Urothelium cell line (cell line): ENCODE measurements at places on chromosomes 2 and 18.

DNA sequence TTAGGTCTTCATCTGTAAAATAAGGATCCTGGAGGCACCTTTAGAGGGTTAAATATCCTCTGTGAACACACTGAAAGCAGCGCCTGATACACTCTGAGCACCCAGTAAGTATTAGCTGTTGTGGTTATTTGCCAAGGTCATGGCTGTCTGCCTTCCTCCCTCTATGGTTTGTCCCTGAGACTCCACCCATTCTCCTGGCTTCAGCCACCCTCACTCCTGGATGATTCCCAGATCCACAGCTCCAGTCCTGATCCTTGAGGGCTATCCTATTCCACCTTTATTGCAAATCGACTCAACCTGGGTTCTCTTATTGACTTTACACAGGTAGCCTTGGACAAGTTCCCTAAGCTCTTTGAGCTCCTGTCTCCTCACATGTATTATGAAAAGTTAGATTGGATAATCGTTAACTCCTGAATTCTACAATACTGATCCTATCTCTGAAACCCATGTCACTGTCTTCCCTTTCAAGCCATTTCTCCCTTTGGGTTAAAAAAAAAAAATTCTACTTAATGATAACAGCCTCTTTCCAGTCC lies 162.3 kb downstream of the LAMA3 start:
- no peak for DNase-seq

DNA sequence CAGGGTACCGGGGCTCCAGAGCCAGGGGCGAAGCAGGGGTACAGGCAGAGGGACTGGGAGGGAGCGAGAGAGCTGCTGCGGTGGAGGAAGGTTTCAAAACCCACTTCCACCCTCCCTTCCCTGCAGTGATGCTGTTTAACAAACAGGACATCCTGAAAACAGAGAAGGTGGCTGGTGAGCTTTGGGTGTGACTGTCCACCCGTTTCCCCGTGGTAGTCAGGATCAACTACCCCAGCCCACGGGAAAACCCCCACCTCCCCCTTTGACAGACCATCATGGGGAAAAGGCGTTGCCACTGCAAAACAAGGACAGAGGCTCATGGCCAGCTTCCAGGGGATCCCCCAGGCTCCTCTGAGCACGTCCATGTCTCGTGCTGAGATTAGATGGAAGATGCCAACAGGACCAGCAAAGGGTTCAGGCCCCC lies 12.9 kb downstream of the TMEM185B start:
- DNase-seq: no peak

GRCh38 chr2:239296020-239296932 lies 104.5 kb downstream of the HDAC4 start:
- DNase-seq: no peak

DNA sequence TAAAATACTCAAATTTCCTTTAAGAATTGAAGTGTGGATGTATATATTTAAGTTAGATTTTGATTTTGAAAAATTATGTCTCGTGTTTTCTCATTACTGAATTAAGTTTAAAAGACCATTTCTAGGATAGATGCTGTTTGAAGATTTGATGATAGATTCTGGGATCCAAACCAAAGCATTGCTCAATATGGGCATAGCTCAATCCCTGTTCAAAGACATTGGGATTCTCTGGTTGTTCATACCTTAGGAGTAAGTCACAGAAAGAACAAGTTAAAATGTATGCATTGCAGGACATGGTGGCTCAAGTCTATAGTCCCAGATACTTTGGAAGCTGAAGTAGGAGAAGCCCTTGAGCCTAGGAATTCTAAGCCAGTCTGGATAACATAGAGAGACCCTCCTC lies 622.3 kb downstream of the ADCYAP1 start:
- no peak for DNase-seq

- no peak for DNase-seq
These were observed 347.0 kb downstream of the ZNF804A start for GRCh38 chr2:184945326-184945725.

- no peak for DNase-seq
These were observed 129.3 kb upstream of the CCDC68 start for GRCh38 chr18:55088561-55088960.

DNA sequence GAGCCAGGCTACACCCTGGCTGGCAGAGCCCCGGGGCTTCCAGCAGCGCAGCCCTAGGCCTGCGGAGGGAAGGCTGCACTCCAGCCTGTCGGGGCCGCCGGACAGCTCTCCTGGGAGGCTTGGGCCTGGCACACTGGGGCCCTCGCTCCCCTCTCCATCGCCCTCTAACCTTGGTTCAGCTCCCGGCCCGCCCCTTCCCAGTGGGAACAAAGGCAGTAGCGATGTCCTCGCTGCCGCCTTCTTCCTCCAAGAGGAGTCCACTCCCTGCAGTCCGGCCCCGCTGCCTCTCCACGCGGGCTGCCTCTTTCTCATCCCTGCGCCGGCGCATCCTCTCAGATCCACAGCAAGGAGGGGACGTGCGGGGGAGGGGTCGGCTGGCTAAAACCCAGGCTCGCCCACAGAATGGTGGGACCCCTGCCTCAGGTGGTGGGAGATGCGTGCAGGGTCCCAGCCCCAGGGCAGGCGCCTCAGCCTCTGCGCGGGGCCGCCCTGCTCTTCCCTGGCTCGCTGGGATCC lies 138.1 kb downstream of the TWIST2 start:
- DNase-seq: no peak

GRCh38 chr2:237134321-237135230 lies 48.9 kb downstream of the COPS8 start:
- DNase-seq: no peak

DNA sequence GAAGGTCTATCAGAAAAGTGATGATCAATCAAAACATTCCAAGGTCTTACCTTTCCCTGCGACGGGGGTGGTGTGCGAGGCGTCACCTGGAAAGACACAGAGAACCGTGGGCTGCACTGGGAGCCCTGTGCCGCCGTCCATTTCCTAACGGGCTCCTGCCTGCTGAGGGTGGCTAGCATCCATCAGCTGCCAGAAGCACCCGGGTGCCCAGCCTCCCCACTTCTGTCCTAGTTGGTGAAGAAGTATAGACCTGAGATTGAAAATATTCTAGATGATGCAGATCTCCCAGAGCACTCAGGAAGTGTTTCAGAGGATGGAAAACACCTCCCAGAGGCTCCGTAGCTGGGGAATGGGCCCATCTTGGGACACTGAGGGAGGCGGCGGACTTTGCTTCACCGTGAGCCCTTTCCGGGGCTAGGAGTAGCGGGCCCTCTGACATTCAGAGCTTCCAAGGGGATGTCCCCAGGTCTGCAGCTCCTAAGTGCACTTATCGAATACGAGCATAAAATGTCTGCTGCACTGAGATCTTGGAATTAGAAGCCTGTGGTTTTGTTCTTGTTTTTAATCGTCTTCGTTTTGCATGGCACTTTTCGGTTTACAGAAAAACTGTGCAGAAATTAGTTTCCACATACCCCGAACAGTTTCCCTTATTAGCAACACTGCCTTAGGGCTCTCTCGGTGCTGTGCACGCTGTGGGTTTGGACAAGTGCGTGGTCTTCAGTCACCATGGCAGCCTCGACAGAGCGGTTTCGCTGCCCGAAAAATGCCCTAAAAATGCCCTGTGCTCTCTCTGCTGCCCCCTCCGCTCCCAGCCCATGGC lies 143.5 kb downstream of the MBP start:
- DNase-seq: no peak

GRCh38 chr2:35803126-35803525 lies 552.5 kb upstream of the CRIM1 start:
- DNase-seq: no peak

GRCh38 chr2:196101325-196101991 lies 32.8 kb upstream of the DNAH7 start:
- DNase-seq: no peak

GRCh38 chr2:1744446-1745170 lies at the start of gene PXDN:
PXDN (minus strand) TSS chr2:1744515; CDS start chr2:1744455, 60 bp downstream.
- peak; percentile 59 for DNase-seq

- DNase-seq: peak; percentile 41
These were observed 1.3 kb downstream of the TANC1 start for GRCh38 chr2:158969715-158970240.

GRCh38 chr2:70979626-70980025 lies 1.2 kb downstream of the ANKRD53 start:
- DNase-seq: no peak

DNA sequence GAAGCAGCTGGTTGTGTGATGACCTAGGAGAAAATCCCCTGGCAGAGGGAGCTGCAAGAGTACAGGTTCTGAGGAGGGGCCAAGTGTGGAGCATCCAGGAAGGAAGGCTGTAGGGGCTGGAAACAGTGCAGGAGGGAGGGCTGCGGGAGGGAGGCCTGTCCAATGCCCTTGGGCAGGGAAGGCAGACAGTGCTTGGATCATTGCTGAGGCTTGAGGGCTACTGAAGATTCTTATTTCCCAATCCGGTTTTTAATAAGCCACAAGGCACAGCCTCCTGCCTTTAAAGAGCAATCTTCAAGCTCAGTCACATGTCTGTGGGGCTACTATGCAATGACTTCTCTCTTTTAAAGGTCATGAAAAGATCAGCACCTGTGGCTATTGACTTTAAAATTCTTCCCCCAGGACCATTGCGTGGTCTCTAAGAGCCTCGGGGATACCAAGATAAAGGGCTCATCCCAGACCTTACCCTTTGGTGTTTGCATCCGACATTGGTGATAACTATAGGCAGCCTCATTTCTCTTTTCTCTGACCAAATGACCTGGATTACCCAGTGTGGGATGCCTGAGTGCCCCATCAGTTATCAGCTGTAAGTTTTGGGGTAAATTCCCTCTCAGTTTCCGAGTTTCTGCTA lies 149.6 kb downstream of the DOCK10 start:
- no peak for DNase-seq

- peak; percentile 81 for DNase-seq
These were observed 16.3 kb downstream of the SLC3A1 start for GRCh38 chr2:44291281-44292248.

GRCh38 chr2:127293748-127294562 lies at the start of gene ERCC3:
ERCC3 (minus strand) TSS chr2:127294144; CDS start chr2:127294081, 63 bp downstream.
- DNase-seq: peak; percentile 96

- DNase-seq: no peak
These were observed 100.3 kb downstream of the IRS1 start for GRCh38 chr2:226699321-226699720.

GRCh38 chr2:190582736-190583506 lies 48.4 kb upstream of the NEMP2 start:
- no peak for DNase-seq

GRCh38 chr2:217096474-217097225 lies 236.8 kb upstream of the TNP1 start:
- DNase-seq: no peak

DNA sequence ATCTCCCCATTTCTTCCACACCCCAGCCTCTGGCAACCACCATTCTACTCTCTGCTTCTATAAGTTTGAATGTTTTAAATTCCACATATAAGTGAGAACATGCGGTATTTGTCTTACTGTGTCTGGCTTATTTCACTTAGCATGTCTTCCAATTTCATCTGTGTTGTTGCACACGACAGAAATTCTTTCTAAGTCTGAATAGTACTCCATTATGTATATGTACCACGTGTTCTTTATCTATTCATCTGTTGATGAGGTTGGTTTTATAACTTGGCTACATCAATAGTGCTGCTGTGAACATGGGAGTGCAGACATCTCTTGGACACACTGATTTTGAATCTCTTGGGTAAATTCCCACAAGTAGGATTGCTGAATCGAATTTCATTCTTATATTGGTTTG lies 31.8 kb upstream of the MTX2 start:
- no peak for DNase-seq

DNA sequence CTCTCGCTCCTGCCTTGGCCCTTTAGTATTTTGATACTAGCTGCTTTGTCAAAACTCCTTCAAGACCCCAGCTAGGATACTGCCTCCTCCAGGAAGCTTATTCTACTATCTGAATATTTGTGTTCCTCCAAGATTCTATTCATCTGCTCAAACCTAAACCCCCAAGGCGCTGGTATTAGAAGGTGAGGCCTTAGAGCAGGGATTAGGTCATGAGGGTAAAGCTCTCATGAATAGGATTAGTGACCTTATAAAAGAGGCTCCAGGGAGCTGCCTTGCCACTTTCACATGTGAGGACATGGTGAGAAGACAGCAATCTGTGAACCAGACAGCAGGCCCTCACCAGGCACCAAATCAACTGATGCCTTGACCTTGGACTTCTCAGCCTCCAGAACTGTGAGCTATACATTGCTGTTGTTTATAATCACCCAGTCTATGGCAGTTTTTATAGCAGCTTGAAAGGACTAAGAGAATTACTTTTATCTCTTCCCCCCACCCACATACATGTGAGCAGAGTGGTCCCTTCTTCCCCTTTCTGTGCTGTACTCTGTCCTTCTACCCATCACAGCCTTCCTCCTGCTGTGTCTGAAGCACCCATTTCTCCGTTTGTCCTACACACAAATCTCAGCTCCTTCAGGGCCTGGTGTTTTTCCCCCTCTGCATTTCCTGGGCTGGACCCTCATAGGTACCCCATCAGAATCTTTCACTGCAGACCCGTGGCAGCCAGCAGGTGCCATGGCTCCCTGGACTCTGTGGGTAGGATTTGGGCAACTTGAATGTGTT lies 54.5 kb downstream of the HS1BP3 start:
- DNase-seq: no peak

- peak; percentile 51 for DNase-seq
These were observed 47.1 kb upstream of the CCDC150 start for GRCh38 chr2:196592331-196592910.

- no peak for DNase-seq
These were observed 205.1 kb upstream of the FAM98A start for GRCh38 chr2:33804155-33804554.

DNA sequence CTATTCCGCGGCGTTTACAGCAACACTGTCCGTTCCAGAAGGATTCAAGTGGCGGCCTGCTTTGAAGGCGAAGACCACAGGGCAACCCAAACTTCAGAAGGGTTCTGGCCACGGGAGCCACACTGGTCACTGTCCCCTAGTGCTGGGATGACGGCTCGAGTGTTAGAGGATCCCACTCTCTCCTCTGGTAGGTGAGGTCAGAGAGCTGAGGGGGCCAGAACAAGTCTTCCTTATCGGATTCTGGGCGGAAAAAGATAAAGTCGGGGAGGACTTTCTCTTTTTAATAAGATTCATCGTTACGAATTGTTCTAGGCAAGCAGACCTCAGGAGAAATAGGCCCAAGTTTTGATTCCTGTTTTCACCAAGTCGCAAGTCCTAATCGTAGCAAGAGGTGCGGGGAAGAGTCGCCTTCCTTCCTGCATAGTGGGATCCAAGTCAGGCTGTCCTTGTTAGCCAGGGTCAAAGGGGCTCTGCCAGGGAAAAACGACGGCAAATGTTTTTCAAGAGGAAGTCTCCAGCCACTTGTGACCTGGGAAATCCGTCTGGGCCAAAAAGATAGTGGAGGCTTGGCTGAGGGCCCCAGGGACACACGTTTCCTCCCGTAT lies 864 bp upstream of the MYL12A start:
- DNase-seq: peak; percentile 43

- no peak for DNase-seq
These were observed 30.5 kb downstream of the MRPS9 start for GRCh38 chr2:105068387-105068786.

- DNase-seq: no peak
These were observed 417.0 kb downstream of the EIPR1 start for GRCh38 chr2:2960441-2961133.

- no peak for DNase-seq
These were observed 29.7 kb downstream of the CARF start for GRCh38 chr2:202941771-202942170.

- peak; percentile 62 for DNase-seq
These were observed 163.8 kb downstream of the WDPCP start for GRCh38 chr2:63424329-63425078.

GRCh38 chr2:15588329-15588919 lies 3.2 kb upstream of the DDX1 start:
- peak; percentile 64 for DNase-seq
